ENCODE measurements at places on chromosomes 13 and 19.

DNA sequence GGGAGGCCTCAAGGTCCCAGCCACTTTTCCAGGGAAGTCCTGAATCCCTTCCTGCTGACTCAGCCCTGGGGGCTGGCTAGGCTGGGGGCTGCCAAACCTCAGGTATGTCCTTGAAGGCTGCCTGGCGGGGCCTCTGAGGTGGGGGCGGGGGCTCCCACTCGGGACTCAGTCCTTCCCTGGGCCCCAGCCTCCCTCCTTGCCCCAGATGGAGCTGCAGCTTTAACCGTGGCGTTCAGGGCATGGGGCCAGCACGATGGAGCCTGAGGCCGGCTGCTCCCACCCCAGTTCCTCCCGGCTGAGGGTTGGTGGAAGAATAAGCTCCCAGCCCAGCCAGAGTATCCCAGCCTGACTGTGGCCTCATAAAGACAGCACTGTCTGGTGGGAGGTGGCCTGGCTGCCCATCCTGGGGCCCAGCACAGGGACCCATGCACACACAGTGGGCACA lies 12.4 kb downstream of the CILP2 start:
- DNase-seq = no peak

DNA sequence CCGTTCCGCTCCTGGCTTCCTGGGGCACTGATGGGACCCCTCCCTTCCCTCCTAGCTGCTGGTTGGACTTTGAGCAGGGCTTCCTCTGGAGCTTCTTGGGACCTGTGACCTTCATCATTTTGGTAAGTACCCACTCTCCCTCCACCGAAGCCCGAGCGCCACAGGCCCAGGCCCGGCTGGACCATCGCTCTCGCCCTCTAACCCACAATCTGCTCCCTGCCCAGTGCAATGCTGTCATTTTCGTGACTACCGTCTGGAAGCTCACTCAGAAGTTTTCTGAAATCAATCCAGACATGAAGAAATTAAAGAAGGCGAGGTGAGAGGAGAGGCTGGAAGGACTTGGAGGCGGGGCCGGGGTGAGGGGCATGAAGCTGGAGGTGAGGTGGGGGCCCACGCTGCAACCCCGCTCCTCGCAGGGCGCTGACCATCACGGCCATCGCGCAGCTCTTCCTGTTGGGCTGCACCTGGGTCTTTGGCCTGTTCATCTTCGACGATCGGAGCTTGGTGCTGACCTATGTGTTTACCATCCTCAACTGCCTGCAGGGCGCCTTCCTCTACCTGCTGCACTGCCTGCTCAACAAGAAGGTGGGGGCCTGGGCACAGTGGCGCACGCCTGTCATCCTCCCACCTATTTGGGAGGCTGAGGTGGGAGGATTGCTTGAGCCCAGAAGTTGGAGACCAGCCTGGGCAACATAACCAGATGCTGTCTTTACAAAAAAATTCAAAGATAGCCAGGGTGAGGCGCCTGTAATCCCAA lies 12.3 kb downstream of the DDX39A start:
- no peak for DNase-seq

- DNase-seq = no peak
Measured at GRCh38 chr19:32318884-32319520, 26.4 kb upstream of the ZNF507 start.

DNA sequence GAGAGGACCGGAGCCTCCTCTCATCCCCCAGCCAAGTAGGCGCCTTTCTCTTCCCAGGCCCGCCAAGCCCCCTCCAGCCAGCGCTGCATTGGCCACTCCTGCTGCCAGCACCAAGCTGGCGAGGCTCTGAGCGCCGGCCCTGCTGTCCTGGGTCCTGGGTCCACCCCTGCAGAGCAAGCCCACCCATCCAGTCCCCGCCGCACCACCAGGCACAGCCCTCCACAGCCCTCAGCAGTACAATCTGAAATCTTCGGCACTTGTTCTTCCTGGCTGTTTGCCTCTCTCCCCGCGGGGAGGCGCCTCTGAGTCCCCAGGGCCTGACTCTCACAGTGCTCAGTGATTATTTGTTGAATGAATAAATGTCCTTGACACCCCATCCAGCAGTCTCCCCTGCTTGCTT lies 236.4 kb upstream of the SGCG start:
- DNase-seq = no peak

DNA sequence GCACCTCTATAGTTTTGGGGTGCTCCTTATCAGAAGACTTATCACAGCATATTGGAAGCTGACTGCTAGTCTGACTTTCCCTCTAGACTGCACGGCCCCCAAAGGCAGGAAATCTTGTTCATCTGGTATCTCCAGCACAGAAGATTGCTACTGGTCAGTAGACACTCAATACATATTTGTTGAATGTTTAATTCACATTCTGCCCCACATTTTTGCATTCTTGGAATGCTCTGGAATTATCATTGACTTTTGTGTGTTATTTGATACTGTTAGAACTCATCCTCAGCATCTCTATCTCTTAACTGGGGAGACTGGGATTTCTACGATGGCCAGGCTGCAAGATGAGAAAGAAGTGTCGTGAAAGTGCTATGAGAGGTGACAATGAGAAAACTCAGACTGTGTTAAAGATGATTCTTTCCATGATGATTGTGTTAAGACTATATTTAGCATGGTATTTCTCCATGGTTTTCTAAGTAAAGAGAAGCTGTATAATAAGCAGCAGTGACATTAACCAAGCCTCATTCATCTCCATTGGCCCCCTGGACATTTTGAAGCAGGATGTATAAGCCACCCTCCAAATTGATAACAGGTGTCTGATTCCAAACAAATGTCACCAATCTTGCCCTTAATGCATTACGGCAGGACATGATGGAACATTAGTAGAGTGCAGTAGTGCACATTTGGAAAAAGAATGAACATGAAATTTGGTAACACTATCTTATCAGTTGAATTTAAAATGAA lies 440.9 kb downstream of the RFC3 start:
- no peak for DNase-seq
